ENCODE measurements at places on chromosomes 13 and 19.

DNA sequence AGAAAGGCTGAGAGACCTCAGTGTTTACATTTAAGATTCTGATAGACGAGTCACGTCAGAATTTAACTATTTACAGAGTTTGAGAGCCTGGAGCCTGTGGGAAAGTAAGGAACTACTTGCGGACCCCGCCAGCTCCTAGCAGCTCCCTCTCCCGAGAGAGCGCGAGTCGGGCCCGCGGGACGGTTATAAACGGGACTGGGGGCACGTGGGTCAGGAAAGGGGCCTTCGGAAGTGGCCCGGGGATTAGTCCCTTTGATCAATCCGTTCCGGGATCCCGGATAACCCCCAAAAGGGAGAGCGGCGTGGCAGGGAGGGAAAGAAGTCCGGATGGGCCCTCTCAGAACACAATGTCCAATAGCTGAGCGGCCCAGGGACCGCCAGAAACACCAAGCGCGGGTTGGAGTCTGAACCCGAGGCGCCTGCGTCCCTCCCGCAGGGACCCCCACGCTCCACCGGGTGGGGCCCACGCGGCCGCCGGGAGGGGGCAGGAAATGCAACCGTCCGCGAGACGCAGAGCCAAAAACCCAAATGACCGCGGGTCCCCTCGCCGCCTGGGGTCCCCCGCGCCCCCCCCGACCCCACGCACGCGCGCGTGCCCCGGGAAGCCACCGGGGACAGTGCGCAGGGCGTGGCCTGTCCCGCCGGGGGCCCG, 3.6 kb downstream of the ZIC5 start:
- DNase-seq = no peak

DNA sequence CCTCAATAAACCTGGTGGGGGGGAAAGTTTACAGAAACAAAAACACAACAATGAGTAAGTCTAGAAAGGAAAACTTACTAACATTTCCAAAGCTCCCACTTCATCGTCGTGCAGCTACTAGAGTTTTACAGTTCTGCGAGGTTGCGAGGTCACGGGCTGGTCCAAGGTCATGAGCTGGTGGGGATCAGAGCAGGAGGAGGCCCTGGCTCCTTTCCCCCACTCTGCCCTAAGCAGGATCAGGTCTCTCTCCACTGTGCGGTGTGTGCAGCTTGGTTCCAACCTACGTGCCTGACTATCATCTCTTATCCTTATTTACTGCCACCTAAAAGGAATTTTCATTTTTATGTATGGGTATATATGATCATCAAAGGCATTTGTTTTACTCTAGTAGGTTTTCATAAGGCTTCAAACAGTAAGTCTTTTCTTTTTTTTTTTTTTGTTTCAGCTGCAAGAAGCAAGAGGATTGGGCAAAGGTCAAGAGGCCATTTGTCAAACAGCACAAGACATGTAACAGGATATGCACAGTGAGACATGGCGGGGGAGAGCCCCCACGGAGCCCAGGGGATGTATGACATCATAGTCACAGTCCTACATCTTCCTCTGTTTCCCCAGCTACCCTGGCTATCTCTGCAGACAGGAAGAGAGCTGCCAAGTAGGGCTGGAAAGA, 76.6 kb upstream of the POMP start:
- DNase-seq = no peak

DNA sequence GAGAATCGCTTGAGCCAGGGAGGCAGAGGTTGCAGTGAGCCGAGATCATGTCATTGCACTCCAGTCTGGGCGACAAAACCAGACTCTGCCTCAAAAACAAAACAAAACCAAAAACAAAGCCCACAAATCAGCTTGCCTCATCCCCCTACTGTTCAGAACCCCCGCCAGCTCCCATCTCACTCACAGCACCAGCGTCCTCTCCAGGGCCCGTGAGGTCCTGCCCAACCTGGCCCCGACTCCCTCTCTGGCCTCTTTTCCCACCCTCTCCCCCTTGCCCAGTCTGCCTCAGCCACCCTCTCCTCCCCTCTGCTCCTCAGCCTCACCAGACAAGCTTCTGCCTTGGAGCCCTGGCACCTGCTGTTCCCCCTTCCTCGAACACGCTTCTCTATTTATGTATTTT, 3.8 kb downstream of the SLC8A2 start:
- no peak for DNase-seq

GRCh38 chr19:5326986-5327623, 13.5 kb downstream of the PTPRS start:
- no peak for DNase-seq

GRCh38 chr13:67776151-67776550, 546.0 kb upstream of the PCDH9 start:
- no peak for DNase-seq

DNA sequence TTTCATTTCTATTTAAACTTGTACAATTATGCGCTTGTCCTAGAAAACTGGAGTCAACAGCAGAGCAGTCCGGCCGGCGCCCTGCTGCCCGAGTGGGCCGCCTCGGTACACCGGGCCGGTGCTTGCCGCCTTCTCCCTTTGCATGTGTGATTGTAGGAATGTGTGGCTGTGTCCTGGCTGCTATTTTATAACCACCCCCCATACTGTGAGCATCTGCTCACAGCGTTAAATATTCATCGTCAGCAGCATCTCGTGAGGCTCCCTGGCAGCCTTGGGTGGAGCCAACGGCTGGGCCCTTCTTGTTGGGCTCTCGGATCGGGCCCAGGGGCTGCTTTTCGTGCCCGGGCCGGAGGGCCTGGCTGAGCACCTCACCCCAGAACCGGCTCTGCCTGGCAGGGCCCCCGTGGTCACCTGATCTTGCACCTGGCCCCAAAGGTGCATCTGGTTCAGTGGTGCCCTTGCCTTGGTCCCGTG, 10.6 kb downstream of the PIAS4 start:
- DNase-seq = no peak

- DNase-seq = no peak
Observed at GRCh38 chr13:20132052-20132634, 28.7 kb downstream of the GJA3 start.

DNA sequence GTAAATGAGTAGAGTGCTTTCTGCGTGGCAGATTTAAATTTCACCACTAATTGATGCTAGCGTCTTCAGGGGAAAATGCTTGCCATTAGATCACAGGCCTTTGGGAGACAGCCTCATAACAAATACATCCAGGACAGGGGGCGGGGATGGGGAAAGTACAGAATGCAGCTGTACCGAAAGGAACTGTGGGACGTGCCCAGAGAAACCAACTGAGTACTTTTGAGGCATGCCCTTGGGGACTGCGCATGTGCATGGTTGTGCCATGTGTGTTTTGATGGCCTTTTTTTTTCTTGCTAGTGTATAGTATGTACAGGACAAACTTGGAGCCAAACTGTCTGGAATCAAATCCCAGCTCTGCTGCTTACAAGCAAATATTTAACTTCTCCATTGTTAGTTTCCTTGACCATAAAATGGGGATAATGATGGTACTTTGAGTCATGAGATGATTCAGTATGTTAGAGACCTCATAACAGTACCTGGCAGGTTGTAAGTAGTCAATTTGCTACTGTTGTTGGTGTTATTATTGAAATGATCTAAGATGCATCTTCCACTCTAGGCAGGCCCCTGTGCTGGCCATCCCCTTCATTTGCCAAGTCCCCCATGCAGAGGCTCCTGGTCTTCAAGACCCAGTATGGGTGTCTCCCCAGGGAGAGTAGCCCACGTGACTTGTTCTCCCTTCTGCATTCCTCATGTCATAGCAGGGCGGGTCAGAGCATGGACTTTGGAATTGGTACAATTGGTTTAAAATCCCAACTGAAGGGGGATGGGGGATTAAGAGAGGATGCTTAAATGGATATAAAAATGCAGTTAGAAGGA, 68.3 kb upstream of the NPAS1 start:
- DNase-seq = no peak

DNA sequence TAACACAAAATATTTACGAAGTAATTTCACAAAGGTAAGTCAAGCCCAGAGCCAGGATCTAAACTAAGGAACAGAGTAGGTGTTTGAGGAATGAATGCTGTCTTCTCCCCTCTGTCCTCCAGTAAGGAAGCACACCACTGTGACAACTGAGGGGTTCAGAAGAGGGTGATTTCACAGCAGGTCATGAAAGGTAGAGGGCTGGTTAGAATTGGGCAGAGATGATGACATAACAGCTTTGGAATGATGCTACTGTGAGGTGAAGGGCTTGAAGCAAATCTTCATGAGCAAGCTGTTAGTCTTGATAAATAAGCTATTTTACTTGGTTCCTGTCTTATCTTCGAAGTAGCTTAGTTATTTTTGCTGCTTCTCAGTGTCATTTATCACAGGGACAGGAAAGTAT, 498.6 kb downstream of the FGF9 start:
- no peak for DNase-seq

DNA sequence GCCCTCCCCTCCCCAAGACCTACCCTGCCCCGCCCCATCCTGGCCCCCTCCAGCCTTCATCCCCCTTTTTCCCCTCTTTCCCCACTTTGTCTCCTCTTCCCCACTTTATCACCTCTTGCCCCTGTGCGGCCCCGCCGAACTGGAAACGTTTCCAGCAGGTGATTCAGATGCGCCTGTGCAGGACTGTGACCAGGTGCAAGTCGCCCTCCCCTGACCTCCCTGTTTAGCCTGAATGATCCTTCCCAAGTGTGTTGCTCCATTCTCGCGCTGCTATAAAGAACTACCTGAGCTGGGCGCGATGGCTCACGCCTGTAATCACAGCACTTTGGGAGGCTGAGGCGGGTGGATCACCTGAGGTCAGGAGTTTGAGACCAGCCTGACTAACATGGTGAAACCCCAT, 25.9 kb downstream of the ZNF791 start:
- DNase-seq = no peak

GRCh38 chr19:43731346-43731745, 15.5 kb downstream of the IRGC start:
- no peak for DNase-seq

GRCh38 chr19:3801412-3802096, 15.4 kb upstream of the MATK start:
- peak; percentile 56 for DNase-seq

- no peak for DNase-seq
Observed at GRCh38 chr19:45852983-45853382, 10.0 kb downstream of the SYMPK start.

DNA sequence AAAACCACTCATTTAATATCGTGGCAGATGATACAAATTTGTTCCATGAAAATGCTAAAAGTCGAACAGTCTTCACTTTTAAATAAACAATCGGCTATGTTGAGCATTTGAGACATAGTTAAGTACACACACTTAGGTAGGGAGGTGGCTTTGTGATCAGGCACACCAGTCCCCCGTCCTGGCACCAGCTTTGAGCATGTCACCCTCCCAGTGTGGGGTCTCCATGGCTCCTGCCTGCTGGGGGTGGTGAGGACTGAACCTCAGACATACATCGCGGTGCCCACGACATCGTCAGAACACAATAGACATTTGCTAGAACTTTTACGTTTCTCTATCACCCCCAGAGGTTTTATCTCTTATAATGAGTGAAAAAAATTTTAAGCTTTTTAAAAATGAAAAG, 62.0 kb downstream of the RFX2 start:
- DNase-seq = no peak

GRCh38 chr13:112846411-112847115, 122.5 kb upstream of the MCF2L start:
- no peak for DNase-seq

DNA sequence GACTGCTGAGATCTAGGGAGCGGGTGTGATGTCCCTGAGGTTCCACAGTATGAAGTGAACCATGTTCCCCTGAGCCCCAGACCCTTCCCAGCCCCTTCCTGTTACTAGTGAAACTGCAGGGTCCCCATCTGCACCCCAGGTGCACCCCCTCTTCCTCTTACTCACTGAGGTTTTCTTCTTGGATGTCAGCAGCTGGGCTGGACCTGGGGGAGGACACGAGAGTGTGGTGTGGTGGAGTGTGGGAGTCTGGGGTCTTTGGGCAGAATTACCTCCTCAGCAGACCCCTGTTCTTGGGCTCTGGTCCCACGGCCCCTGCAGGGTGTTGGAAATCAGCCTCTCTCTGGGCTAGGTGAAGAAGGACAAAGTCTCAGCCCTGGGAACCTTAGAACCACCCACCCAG, 3.3 kb upstream of the LILRA6 start:
- no peak for DNase-seq

GRCh38 chr19:14343286-14343685, 38.0 kb upstream of the ADGRE5 start:
- DNase-seq = no peak

DNA sequence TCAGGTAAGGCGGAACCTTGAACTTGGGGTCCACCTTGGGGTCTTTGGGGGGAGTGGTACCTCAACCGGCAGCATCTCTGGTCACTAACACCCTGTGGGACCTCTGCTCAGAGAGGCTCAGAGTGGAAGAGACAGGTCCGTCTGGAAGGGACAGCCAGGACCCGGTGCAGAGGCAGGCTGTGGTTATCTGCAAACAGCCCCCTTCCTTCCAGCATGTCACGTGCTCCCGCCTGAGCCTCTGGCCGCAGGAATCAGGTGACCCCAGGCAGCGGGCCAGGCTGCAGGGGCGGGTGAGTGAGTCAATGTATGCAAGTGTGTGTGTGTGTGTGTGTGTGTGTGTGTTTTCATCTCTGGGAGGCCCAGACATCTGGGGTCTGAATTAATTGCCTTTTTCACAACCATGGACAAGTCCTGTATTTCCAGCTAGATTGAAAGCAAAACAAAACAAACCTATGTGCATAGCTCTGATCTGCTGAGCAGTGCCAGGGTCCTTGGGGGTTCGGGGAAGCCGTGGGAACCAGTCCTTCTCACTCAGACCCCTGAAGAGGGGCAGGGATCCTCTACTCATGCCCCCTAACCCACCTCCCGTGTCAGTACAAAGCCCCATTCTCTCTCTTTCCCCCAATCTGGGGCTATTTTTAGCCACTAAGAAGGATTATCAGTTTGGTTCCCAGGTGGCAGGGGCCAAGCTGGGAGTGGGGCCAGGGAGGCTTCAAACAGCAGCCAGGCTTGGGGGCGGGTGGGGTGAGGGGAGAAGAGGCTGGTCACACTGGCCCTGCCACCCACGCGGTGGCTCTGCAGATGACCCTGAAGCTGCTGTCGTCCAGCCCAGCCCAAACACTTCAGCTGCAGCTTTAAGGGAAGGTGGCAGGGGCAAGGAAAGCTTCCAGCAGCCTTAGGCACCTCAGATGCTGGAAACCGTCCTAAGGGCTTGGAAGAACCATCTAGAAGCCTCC, 31.4 kb downstream of the CERS4 start:
- DNase-seq = peak; percentile 80

- DNase-seq = peak; percentile 11
Observed at GRCh38 chr19:16205205-16206045, 7.7 kb downstream of the AP1M1 start.

GRCh38 chr13:28474491-28475134, 20.3 kb downstream of the FLT1 start:
- DNase-seq = no peak

- peak; percentile 24 for DNase-seq
Observed at GRCh38 chr13:22848539-22849052, 332.2 kb upstream of the SGCG start.

DNA sequence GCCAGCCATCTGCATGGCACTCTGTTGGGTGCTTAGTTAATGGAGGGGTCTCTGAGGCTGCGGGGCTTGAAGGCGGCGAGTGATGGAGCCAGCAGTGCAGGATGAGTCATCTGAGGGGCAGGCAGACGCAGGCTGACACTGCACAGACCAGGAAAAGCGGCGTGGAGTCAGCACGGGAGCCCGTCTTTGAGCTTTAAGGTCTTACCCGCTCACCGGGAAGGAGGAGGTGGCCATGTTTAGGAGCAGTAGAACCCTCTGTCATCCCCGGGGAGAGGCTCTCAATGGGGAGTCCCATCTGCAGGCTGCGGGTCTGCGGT, 13.1 kb downstream of the NAXD start:
- DNase-seq = no peak

Measured in D341Med (cell line).